ENCODE measurements at places on chromosomes 13 and 19.
A peak's percentile ranks its signal among the peaks of the same experiment; 100 is the strongest.

DNA sequence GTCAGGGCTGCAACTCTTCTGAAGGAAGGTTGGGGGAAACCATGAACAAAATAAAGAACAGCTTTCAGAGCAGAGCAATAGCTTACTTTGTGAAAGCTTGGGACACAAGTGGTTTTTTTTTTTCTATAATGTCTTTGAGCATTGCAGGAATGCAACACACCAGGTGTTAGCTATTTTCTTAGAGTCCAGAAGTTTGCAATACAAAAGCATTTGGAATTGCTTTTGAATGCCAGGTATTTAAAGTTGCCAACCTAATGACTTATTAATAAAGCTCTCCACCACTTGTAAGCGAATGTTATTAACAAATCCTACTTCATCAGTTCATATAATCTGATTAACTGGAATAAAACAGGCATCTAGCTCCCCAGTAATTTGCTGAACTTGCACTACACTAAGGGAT lies 172.6 kb downstream of the NUFIP1 start:
- no peak for DNase-seq

- DNase-seq: no peak
These were observed 225.9 kb downstream of the OLFM4 start for GRCh38 chr13:53254500-53254899.

- no peak for DNase-seq
These were observed 46.0 kb downstream of the GARRE1 start for GRCh38 chr19:34300380-34300779.

DNA sequence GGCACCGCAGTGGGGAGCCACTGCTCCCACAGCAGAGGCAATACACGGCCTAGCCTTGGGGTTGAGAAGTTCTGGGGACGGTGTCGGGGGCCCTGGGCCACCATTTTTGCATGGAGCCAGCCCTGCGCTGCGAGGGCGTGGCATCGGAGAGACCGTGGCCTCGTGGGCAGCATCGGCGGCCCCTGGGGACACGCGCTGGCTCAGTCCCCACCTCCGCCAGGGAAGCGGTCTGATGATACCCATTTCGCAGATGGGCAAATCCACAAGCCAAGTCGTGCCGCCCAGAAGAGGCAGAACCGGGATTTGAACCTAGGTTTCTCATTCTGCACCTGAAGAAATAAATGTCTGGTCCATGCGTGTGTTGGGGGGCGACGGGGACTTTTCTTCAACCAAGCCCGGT lies 1.2 kb upstream of the UPK1A start:
- no peak for DNase-seq

DNA sequence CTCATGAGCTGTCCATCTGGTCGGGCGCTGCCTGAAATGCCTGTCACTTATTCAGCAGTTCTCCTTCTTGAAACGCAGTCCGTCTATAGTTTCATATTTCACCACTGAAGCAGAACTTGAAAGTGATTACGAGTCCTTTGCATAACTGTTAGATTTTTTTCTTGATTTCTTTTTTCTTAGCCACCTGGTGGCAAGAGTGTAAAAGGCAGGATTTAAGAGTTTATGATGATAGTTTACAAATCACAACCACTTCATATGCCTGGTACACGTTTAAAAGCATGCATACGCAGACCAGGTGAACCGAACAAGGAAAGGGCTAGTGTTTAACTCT lies 45.8 kb downstream of the GGACT start:
- DNase-seq: peak; percentile 57

- DNase-seq: no peak
These were observed 208.9 kb downstream of the DCT start for GRCh38 chr13:94270556-94270955.

DNA sequence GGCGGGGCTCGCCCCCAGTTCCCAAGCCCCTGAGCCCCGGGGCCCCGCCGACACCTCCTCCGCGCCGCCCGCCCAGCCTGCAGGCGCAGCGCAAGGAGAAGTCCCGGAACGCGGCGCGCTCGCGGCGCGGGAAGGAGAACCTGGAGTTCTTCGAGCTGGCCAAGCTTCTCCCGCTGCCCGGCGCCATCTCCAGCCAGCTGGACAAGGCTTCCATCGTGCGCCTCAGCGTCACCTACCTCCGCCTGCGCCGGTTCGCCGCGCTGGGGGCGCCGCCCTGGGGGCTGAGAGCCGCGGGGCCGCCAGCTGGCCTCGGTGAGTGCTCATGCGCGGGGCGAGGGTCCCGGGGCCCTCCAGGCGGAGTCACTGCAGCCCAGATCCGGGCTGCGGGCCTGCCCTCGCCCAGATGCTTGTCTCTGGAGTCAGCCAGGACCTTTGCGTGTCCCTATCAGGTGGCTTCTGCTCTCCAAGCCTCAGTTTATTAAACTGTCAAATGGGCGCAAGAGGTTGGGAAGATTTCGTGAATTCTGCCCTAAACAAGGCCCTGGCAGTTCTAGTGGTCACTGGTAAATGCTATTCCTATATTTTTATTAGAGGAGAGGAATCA lies 2.0 kb downstream of the NPAS1 start:
- no peak for DNase-seq

DNA sequence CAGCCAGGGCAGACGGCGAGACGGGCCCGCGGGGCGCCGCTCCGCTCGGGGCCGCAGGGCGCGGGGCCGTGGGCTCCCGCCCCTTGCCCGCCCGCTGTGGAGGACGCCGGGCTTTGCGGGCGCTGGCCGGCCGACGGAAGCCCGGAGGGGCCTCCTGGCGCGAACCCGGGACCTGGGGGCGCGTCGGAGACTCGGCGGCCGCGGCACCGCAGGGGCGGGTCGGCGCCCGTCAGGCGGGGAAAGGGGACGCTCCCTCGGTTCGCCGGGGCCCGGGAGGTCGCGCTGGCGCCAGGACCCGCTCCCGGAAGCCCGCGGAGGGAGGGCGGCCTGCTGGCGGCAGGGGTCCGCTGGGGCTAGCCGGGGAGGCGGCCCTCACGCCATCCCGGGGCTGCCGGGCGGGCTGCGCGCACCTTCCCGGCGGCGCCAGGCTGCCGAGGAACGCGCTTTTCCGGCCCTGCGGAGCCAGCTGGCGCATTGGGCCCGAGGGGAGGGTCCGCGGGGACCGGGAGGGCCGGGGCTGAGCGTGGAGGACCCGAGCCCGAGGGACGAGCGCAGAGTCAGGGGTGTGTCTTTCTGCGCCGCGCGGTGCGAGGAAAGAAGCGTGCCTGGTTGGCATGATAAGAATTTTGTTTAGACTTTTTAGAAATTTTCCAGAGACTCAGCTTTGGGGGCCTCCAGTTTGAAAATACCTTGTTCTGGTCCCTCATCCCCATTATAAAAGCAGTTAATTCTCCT lies 511 bp downstream of the GARRE1 start:
- DNase-seq: peak; percentile 45

DNA sequence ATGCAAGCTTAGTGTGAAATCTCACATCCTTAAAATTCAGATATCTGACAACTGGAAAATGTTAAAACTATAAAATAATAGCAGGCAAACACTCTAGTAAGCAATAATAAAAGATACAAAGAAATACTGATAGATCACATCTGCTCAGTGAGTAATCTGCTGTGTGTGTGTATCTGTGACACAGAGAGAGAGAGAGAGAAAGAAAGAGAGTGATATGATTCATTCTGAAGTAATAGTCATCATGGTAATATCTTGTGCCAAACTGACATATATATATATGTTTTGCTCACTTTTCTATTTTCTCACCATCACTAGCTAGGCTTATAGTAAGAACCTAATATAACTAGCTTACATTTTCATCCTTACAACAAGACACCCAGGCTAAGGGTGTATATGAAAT lies 288.0 kb upstream of the SLITRK6 start:
- no peak for DNase-seq

DNA sequence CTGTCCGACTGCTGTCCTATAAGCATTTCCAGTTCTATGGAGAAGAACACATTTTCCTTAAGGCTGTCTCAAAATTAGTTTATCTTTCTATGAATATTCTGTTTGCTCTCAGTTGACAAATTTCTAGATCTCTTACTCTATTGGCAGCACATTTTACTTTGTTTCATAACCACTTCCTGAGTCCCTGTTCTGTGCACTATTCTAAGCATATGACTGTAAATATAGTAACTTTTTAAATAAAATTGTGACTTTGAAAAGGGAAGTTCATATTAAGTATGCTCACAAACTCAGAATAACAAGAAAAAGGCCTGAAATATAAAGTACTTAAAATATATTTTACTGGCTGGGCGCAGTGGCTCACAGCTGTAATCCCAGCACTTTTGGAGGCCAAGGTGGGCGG lies 56.5 kb upstream of the HTR2A start:
- no peak for DNase-seq

All from germinal center (tissue), 1 donor.